ENCODE measurements at places on chromosomes 4 and X. TPM values are rescaled to one million over a fixed set of nuclear protein-coding genes. Genes with fewer than 3 reads are reported as not detected.

The ASIC5 gene
- not detected for total RNA-seq

The SERPINA7 gene
- not detected for total RNA-seq

The TSR2 gene
- 16.5 TPM for total RNA-seq

The DMP1 gene
- not detected for total RNA-seq

The PRDM5 gene
- total RNA-seq: 6.2 TPM

The THOC2 gene
- 41.8 TPM for total RNA-seq

The BGN gene
- 11.2 TPM for total RNA-seq

The SOX3 gene
- total RNA-seq: not detected

The PAGE1 gene
- not detected for total RNA-seq

The DDIT4L gene
- total RNA-seq: 2.8 TPM
